Coronary artery (tissue), 2 donors: ENCODE measurements at places on chromosomes 7 and 10.

DNA sequence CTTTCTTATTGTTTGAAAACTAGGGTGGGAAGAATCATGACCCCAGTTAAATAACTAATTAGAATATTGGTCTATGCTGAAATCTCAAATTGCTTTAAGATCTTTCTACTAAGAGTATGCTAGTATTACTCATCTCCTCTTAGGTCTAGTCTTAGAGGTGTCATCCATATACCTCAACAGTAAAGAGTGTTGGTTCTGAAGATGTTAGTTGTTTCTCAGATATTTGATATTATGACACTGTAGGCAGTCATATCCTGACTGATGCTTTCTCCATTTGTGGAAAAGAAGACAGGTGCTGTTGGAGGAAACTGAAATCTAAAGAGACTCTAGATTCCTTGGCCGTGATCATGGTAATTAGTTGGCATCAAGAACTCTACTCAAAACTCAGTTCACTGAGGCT is 21.2 kb downstream of the BPGM start:
- no peak for DNase-seq

- no peak for DNase-seq
These were observed 1.7 kb downstream of the PROSER2 start for GRCh38 chr10:11824825-11825224.

DNA sequence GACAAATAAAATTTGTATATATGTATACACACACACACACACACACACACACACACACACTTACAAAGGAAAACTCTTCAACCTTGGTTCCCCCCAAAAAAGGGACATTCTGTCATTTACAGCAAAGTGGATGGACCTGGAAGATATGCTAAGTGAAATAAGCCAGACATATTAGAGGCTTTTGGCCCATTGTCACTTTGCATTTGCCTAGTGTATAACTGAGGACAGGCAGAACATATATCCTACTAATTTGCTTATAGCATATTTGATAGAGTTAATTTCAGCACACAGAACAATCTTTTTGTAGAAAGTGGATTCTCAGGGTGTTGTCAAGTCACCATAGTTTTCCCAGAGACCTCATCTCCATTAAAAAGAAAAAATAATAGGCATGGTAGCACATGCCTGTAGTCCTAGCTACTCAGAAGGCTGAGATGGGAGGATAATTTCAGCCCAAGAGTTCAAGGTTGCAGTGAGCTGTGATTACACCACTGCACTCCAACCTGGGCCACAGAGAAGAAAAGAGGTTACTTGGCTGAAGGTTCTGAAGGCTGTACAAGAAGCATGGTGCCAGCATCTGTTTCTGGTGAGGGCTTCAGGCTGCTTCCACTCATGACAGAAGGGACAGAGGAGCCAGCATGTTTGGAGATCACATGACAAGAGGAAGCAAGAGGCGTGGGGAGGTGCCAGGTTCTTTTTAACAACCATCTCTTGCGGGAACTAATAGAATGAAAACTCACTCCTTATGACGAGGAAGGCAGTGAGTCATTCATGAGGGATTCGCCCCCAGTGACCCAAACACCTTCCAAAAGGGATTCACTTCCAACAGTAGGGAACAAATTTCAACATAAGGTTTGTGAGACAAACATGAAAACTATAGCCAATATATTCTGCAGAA is 135.6 kb downstream of the TMEM168 start:
- no peak for DNase-seq

DNA sequence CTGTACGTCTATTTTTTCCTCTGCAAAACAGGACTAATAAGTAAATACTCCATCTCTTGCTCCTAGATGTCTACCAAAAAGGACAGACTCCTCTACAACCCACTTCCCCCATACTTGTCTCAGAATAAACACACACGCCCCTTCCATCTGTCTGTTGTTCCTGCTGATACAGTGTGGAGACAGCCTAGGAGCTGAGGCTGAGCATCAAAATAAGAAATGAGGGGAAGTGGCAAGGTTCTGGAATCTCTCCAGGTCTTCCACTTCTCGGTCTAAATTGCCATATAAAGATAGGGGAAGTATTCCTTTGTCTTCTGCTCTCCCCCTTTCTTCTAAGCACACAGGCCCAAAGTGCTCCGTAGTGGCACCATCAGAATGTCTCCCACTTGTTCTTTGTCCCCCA is 30.8 kb upstream of the VSIR start:
- no peak for DNase-seq

GRCh38 chr7:135710417-135711138 is 17.4 kb downstream of the SLC13A4 start:
- no peak for DNase-seq

DNA sequence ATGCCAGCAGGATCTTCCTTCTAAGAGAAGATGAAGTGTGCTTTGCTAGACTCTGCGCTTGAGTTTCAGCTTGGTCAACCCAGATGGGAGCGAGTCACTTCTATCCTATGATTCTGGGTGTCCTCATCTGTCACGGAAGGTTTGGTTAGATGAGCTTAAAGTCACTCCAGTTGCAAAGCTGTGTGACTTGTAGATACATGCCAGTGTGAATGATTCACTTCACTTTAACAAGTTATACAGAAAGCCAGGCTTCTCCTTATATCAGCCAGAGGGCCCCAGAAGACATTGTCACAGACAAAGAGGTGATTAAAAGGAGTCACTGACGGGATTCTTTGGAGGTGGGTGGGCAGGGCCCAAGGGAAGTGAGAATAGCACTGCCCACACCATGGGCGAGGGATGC is 122.6 kb upstream of the PFKP start:
- DNase-seq: no peak

GRCh38 chr7:93977211-93977950 is 26.8 kb downstream of the BET1 start:
- no peak for DNase-seq

DNA sequence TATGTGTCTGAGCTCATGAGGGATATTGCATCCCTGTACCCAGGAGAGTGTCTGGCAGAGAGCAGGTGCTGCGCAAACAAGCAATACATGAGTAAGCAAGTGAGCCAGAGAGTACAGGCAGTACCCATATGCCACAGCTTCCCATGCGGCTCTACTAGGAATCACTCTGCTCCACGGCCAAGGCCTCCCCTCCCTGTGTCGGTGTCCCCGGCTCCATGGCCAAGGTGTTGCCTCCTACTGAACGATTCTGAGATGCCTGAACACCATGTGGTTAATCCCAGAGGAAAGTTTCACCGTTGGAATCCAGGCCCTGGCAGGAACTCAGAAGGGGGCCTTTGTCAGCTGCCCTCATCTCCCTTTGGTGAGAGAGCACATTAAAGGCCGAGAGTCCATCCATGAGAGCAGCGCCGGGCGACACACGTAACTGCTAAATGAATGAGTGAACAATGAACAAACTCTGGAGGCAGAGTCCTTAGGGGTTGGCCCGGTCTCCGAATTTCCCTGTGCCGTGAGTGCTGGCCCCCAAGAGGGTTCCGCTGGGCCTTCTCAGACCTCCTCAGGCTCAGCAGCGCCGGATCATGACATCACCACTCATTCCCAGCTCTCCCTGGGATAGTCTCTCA is 136.0 kb upstream of the FAM20C start:
- DNase-seq: no peak

GRCh38 chr7:39342763-39343162 is 223.4 kb upstream of the YAE1 start:
- no peak for DNase-seq

DNA sequence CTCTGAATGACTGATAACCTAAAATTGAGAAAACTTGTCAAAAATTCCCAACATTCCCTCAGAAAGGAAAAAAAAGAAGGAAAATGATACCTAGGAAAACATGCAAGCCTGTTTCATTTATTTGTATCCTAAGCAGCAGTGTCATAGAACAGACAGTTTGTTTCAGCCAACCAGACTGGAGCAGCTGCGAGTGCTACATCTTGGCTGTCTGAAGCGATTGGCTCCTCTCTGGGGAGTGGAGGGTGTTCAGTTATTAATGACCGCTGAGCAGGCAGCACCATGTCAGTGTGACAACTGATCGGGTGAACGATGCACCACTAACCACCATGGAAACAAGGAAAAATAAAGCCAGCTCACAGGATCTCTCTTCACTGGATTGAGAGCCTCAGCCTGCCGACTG is at the start of gene LRRN3:
Gene LRRN3, plus strand, starts transcription at position 282 of the 400 bp plus-strand sequence. CDS start 31,646 bp downstream, outside the sequence.
- peak; percentile 74 for DNase-seq

DNA sequence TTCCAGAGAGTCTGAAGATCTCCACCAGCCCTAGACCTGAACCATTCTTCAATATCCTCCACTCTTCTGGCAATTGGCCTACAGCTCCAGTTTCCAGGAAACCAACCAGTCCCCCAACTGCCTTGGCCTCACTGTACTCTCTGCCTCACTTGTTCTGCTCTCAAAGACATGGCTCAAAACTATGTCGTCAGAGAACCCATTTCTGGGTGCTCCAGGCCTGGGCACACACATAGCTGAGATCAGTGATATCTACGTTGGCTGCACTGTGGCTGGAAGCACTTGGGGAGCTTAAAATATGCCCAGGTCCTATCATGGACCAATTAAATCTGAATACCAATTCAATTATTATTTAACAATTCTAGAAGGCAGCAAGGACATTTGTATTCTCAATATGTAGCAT is 93.1 kb downstream of the COBL start:
- DNase-seq: peak; percentile 17

GRCh38 chr10:113153493-113154102 is 203.6 kb downstream of the TCF7L2 start:
- no peak for DNase-seq

GRCh38 chr7:98209166-98209920 is 1.9 kb upstream of the BHLHA15 start:
- DNase-seq: no peak

- no peak for DNase-seq
These were observed 386 bp downstream of the ABHD11 start for GRCh38 chr7:73738220-73738611.

- no peak for DNase-seq
These were observed 205.6 kb downstream of the FOXP2 start for GRCh38 chr7:114620208-114620607.

GRCh38 chr10:24589265-24589664 is 134.4 kb downstream of the ARHGAP21 start:
- no peak for DNase-seq

GRCh38 chr10:3429676-3430075 is 257.1 kb upstream of the PITRM1 start:
- DNase-seq: no peak

DNA sequence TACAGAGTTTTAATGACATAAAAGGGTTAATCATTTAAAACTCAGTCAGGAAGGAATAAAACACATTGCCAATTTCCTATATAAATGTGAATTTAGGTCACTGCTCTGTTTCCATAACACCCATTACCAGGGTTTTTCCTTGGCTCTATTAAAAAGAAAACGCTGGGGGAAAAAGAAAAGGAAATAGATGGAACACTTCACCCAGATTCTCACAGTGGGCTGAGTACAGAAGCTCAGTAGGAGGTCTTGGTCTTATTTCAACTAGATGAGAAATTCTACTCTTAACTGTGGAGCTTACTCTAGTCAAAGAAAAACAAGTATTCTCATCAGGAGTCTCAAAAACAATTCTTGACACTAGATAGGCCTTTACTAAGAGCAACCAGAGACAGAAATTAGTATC is 36.5 kb downstream of the GLUD1 start:
- no peak for DNase-seq

GRCh38 chr7:80445351-80445750 is 66.5 kb downstream of the GNAT3 start:
- no peak for DNase-seq
